Right hindlimb (tissue), 1 donor: ENCODE measurements at places on chromosomes 3 and 15.

- DNase-seq = no peak
These were observed 44.5 kb downstream of the CTDSPL start for GRCh38 chr3:37905987-37906674.

GRCh38 chr3:186883686-186884058 lies 41.2 kb downstream of the ADIPOQ start:
- no peak for DNase-seq

- DNase-seq = no peak
These were observed 15.3 kb downstream of the IGDCC3 start for GRCh38 chr15:65362491-65362890.

DNA sequence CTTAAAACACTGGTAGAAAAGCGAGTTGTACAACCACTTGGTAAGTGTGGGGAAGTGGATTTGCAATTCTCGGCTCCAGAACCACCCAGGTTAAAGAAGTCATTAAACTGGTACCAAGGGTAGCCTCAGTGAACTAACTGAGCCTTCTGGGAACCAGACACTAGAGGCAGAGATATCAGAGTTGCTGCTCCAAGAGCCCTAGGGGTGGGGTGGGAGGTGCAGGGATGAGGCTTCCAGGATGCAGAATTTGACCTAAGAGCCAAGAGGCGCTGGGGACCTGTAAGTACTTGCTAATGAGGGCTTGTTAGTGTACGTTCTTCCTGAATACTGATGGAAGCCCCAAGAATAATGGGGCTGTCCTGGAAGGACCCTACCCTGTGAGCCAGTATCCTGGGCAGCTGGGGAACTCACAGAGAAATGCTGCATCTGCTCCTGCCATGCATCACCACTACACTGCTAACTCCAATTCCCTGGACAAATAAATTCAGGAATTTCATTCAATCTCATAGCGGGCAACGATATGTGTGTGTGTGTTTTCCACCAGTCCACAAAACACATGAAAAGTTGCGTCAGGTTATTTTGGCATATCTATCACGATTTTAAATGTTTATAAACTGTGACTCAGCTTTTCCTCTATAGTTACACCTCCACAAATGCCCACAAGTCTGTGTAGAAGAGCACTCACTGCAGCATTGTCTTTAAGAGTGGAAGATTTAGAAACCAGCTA lies 23.8 kb downstream of the STIMATE start:
- DNase-seq = no peak

DNA sequence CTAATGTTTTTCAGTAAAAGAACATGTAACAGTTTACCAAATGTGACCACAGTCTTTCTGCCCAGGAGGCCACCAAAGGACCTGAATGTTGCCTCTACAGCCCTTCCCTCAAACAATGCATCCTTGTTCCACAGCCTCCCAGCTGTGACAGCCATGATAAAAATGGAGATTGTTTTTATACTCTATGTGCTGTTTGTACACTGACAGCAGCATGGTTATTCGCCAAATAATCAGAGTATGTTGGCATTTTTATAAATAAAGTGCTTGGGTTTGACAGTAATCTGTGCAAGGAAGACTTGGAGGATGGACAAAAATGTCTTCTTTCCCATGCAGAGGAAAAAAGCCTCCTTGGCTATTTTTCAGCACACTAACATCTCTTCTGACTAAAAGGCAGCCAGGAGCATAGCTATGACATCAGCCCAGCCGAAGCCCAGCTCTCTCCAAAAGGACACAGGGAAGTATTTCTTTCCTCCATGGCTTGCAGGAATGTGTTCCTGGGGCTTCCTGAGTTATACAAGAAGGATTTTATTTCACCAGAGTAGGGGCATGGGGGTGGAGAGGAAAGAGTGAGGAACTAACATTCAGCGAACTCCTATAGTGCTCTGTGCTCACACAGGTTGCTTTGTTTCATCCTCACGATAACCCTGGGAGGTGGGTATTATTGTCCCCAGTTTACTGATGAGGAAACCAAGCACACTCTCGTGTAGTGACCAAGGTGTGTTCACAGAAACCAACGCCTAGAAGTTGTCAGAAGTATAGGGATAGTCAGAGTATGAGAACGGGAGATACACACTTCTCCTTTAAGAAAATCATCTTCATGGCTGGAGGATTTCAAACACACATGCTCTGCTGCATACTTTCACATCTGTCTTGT lies 339.7 kb downstream of the MECOM start:
- peak; percentile 70 for DNase-seq

- DNase-seq = no peak
These were observed 36.6 kb downstream of the CD86 start for GRCh38 chr3:122091602-122092295.

GRCh38 chr3:123039178-123039577 lies 11.6 kb upstream of the SEMA5B start:
- DNase-seq = no peak

GRCh38 chr15:36658898-36659639 lies 79.6 kb downstream of the CDIN1 start:
- no peak for DNase-seq

DNA sequence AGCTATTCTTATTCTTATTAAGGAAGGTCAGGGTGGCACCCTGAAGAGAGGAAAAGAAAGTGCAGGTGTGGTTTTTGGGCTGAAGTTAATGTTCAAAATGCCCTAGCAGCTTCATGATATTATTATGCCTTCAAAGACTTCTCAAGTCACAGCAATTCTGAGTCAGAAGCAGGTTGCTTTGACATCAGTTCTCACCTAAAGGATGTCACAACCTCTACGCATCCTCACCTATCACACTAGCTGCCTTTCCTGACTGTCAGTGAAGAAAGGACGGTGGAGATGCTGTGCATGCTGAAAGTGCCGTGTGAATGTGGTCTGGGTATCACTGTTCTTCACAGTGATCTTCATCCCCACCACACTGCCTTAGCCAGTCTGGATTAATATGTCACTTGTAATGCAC lies 49.6 kb downstream of the NPTN start:
- DNase-seq = no peak

DNA sequence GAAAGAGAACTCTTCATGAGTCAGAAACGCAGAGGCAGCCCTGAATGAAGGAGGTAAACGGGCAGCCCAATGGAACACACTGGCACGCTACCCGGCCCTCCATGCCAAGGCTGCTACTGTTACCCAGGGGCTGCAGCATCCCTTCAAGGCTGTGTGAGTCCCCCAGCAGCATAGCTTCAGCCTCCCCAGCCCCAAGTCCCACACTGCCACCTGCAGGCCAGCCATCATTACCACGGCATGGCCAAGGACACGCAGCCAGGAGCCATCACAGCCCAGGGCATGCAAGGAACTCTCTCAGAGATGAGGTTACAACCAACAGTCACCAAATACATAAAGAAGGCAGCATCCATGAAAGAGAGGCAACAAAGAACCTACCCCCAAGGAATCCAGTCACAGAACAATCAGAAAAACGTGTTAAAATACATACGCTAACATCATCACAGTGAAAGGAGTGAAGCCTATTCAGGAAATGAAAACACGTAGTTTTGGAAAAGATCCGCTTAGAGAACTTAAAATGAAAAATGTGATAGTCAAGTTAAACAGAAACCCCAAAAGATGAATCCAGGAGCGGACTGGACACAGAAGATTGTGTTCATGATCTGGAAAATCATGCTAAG lies 22.4 kb downstream of the PLA2G4F start:
- DNase-seq = no peak

DNA sequence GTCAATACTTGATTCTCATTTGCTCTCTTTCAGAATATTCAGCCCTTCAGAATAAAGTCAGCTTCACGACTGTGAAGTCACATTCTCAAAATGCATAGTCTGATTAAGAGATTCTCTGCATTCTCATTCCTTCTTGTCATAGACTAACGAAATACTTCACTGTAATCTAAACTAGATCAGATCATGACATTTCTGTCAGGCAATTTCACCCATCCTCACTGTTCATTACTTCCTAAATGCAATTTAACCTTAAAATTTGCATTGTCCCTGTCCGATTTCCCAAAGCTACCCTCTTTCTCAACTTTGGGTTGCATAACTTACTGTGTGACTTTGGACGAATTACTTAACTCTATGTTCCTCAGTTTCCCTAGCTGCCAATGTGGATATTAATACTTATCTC lies 6.2 kb downstream of the RPL22L1 start:
- DNase-seq = no peak

GRCh38 chr3:126394179-126394976 lies at the start of gene CFAP100:
Gene CFAP100 (plus strand): TSS chr3:126394909. CDS start chr3:126396001, 1,092 bp downstream.
- peak; percentile 75 for DNase-seq

DNA sequence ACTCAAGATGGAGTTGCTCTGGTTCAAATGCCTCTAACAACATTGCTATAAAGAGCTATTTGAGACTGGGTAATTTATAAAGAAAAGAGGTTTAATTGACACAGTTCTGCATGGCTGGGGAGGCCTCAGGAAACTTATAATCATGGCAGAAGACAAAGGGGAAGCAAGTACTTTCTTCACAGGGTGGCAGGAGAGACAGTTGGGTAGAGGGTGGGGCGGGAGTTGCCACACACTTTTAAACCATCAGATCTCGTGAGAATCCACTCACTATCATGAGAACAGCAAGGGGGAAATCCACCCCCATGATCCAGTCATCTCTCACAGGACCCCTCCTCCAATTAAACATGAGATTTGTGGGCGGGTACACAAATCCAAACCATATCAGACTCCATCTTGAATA lies 30.7 kb downstream of the MAP2K5 start:
- DNase-seq = no peak

- DNase-seq = no peak
These were observed 296.6 kb downstream of the ZNF621 start for GRCh38 chr3:40821315-40821714.

DNA sequence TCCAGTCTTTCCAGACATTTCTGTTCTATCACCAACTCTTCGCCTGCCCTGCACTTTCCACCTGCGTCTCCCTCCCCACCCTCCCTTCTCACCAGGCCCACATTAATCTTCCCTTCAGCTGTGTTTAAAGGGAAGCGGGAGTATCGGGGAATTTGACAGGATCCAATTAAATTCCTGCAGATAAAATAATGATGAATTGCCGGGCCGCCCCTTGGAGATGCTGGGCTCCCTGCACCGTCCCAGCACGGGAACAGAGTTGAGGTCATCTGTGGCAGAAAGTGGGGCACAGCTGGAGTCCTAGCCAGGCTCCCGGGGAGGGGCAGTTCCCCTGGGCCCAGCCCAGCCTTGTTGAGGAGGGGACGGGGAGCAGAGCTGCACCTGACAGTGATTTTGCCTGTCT lies 30.3 kb downstream of the PLXNA1 start:
- DNase-seq = no peak

DNA sequence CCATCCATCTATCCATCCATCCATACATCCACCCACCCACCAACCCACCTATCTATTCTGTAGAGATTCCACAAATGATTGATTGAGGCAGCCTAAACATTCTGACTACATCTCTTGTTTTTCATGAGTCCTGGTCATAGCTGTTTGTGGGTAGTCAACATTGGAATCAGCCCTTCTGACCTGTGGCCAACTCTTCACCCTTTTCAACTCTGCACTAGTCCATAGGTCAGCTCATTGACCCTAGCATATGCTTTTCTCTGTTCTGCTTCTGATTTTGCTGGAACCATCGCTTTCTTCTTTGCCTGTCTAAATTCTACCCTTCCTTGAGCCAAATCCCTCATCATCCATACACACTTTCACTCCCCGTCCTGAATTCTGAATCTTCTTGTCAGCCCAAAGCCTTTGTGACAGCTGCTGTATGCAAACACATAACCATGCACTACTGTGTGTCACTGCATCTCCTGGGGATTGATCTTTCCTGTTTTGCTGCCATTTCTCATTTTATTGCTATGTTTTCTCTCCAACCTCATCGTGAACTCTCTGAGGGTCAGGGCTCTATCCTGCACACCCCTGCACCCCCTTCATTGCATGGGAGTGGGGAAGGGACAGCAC lies 16.8 kb upstream of the KCTD6 start:
- DNase-seq = no peak

- no peak for DNase-seq
These were observed at the start of gene TNNC1 for GRCh38 chr3:52453496-52454249. Gene TNNC1 (minus strand): TSS chr3:52454041. CDS start chr3:52454015, 26 bp downstream.

GRCh38 chr15:93865586-93865985 lies 365.8 kb upstream of the MCTP2 start:
- DNase-seq = peak; percentile 49

GRCh38 chr3:140630366-140630765 lies 47.5 kb upstream of the TRIM42 start:
- DNase-seq = no peak

DNA sequence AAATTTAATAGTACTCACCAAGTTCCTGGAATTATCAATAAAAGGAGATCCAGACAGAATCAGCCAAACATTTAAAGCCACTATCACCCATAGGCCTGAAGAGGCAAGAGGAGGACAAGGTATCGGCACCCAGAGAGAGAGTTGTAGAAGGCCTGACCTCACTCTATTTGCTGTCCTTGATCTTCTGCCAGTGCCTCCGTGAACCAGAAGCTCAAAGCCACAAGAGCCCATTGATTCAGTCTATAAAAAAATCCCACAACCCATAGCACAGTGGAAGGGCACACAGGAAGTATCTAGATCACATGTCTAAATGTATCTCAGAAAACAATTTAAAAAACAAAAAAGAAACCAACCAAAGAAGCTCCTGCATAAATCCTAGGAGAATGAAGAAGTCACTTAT lies 68.6 kb upstream of the FAM174B start:
- no peak for DNase-seq

- peak; percentile 91 for DNase-seq
These were observed 79.4 kb downstream of the TM4SF4 start for GRCh38 chr3:149553781-149554451.

DNA sequence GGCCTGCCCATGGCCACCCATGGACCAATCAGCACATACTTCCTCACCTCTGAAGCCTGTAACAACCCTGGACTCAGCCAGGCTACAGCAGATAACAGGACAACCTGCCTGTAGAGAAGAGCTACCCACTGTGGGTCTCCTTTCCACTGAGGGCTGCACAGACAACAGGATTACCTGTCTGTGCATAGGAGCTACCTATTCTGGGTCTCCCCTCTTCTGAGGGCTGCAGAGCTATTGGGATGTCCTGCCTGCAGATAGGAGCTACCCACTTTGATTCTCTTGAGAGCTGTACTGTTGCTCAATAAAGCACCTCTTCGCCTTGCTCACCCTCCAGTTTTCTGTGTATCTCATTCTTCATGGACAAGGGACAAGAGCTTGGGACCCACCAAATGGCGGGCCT lies 23.8 kb upstream of the CHST2 start:
- no peak for DNase-seq
